Stimulated activated CD4-positive, alpha-beta T cell treated with anti-CD3 and anti-CD28 coated beads, TNF-alpha, amount 100 ng/mL, for 4 hours (primary cell): ENCODE measurements at places on chromosomes 2 and 18.

- no peak for DNase-seq
Measured at GRCh38 chr2:167966937-167967913, 280.2 kb downstream of the STK39 start.

DNA sequence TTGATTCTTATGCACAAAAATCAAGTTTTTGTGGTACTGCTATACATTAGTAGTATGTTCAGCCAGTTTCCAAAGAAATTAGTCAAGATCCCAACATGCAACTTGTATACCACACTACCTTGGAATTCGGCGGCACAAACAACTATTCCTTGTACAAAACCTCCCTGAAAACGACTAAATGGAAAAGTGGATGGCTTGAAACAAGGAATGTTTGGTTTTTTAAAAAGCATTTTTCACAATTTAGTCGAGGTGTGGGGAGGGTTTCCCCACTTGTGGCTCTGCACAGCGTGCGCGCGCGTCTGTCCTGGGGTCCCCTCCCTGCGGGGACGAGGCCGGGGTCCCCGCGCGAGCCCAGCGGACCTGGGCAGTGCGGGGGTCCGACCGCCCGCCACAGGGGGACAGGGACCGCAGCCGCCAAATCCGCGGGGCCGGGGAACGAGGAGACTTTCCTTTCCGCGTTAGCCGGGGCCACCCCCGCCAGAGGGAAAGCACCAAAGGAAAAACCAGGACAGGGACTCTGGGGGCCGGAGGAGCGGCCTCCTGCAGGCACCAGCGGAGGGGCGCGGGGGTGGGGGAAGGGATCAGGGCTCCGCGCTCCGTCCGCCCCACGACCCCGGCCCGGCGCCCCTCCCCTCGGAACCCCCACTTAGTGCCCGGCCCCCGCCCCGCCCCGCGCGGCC is 534 bp upstream of the SOCS6 start:
- DNase-seq, result no peak

DNA sequence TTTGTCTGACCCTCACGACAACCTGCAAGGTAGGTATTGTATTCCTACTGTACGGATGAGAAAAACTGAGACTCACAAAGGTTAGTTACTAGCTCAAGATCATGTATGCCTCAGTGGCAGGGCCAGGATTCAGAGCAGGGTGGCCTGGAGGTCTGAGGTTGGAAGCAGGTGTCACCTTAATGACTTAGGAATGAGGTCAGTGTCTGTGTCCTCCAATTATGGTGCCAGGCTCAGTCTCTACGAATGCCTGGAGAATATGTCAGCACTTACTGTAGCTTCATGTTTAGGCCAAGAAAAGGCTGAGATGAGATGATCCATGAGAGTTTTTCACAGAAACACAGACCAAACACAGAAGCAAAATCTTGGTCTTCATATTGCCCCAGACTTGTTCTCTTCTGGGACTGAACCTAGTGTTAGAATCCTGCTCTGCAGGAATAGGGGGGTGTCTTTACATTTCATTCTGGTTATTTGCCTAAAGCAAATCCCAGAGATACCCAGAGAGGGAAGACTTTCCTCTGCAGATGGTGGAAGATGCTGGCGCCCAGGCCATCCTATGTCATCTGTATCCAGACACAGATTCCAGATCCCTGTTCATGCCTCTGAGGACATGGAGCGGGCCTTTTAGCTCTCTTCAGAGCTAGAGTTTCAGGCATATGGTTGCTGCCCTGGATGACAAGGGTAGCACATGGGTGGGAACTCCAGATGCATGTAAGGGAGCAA is 16.3 kb upstream of the RAB10 start:
- no peak for DNase-seq

DNA sequence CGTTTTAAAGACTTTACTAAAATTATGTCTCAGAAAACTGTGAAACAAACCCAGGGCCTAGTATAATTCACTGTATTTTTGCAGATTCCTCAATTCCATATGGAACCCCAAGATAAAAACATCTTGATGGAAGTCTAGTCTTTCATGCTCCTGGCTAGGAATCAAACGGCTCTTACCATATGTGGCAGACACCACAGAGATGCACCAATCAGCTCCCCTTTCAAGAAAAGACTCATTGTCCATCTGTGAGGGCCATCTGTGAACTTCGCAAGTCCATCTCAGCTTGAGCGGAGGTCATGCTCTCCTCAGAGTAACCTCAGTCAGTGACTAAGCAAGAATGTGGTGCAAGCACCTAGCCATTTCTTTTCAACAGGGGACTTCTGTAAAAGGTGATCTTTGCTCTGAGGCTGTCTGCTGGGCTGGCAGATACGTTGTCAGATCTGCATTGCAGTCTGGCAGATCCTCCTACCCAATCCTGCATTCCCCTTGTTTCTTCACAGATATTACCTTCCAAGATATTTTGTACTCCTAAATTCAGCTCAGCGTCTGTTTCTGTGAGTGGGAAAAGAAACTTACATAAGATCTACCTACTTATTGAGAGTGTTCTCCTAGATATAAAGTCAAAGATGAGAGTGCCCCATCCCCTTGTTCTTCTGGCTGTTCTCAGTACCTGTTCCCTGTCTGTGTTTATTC is 419.3 kb downstream of the SPAG16 start:
- no peak for DNase-seq

- no peak for DNase-seq
Measured at GRCh38 chr2:12269041-12269972, 447.4 kb upstream of the TRIB2 start.

DNA sequence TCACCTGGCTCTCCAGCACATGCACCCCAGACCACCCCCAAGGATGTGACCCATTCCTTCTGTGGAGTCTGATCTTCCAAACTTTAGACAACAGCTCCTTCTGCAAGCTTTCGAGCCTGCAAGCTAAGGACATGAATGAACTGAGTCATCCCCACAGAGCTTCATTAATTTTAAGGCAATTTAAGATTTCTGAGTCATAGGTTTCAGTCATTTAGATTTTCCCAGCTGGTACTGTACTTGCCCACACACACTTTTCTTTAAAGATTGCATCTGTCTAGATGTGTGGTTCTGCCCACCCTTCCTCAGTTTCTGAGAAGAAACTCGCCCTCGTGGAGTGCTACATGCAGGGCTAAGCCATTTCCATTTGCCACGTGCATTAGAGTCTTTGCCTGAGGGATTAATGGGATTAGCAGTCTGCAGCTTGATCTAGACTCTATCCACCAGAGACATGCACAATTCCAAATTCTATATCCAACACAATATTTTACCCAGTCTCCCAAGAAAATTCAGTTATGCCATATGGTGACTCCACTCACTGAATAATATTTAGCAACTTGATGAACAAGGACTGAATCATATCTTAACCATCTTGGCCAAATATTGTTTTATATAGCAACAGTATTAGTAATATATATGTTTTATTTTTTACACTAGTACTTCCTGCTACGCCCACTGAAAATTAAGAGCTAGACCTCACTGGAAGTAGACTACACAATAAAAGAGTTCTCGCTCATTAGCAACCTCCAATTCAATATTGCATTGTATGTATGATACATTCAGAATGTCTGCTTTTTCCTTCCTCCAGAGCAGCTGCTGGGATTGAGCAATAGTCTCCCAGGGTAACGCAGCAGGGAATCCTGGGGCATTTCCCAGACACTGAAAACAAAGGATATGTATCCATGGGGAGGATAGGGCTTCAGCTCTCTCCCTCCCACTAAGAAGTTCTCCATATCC is 14.3 kb upstream of the TRIB2 start:
- DNase-seq, result no peak

DNA sequence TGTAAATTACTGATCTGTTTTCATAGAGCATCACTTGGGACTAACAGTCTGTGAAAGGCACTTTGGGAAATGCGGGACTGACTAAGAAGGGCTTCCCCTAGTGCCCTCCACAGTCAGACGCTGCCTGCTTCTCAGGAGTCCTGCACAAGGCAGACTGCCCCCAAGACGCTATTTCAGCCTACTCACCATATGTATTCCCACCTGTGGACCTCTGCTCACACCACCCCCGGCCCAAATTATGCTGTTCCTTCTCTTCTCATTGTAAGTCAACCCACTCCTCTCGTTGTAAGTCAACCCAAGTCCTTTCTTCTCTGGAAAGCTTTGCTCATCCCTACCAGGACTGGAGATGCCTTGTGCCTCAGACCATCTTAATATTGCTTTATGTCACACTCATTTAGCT is 175.3 kb downstream of the GFPT1 start:
- DNase-seq, result no peak

DNA sequence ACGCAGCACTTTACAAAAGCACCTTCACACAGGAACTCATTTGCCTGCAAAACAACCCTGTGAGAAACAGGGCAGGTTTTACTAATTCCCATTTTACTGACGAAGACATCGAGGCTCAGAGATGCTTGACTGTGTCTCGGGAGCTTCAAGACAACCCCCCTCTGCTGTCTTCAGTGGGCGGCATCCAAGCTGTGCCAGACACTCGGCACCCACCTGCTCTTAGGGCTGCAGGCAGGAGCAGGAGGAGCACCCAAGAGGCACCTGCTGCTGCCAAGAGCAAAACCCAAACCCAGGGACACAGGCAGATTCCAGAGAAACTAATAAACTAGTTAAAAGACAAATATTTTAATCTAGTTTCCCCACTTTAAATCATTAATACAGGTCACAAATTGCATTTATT is 67.9 kb downstream of the PPP4R1 start:
- DNase-seq, result no peak

GRCh38 chr2:1990151-1990589 is 245.9 kb upstream of the PXDN start:
- no peak for DNase-seq

DNA sequence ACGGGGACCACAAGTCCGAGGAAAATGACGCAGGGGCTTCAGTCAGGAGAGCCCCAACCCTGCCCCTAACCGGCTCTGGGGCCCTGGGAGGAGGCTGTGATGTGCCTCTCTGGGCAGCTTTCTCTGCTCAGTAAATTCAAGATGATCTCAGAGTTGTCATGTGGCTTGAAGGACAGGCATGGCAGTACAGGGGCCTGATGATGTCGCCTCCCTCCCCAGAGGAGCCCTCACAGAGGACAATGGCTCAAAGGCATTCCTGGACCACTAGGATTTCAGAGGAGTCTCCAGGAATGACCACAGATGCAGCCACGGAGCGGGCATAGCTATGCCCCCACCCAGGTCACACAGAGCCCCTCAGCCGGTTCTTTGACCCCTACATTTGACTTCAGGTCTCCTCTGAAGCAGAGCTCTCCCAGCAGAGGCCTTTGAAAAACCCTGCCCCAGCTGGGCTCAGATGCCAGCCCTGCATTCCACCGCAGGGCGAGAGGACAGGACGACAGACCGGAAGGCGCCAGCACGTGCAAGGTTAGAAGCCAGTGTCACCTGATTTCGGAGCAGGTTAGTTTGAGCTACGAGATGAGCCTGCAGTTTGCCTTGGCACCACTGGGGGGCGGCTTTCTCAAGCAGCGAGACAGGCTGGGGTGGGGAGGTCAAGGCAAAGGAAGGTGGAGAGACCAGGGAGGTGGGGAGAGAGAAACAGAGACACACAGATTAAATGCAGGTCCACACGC is 39.2 kb downstream of the BIN1 start:
- DNase-seq, result peak; percentile 42

- no peak for DNase-seq
Measured at GRCh38 chr2:172772633-172773032, 37.0 kb downstream of the RAPGEF4 start.

DNA sequence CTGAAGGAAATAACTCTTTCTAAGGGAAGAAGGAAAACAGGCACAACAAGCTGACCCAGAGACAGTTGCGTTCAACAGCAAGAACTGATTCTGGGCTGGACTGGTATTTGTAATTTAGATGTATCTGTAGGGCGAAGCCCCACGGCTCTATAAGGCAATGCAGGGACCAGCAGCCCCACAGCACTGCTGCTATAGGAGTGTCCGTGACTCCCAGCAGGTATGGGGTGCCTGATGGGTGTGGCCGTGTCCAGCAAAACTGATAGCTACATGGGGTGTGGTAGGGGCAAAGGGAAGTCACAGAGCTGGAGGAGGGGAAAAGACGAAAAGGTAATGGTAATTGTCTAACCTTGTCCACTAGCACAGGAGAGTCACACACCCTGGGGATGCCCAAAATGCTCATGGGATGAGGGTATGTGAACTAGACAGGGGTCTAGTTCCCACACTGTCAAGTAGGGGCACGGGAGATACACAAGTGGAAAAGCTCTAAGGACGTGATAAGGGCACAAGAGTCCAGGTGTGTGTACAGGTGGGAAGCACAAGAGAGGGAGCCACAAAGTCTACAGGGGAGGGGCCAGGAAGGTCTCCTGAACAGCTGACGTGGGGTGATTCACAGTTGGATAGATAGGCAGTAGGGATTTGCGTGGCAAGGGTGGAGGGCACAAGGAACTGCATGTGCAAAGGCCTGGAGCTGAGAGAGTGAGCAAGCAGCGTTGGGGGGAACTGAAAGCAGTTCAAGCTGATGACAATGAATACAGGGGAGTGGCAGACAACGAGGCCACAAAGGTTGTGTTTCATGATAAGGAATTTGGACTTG is 48.5 kb upstream of the ASPRV1 start:
- no peak for DNase-seq

DNA sequence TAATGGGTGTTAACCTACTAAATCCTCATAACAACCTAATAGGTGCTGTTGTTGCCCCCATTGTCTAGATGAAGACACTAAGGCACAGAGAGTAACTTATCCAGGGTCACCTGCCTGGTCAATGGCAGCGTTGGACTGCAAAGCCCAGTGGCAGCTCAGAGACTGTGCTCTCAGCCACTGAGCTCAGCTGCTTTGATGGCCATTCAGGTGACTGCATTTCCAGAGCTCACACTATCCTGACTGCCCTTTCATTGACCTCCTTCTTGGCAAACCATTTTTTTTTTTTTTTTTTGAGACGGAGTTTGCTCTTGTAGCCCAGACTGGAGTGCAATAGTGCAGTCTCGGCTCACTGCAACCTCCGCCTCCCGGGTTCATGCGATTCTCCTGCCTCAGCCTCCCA is 115.2 kb downstream of the MAPK4 start:
- DNase-seq, result no peak

DNA sequence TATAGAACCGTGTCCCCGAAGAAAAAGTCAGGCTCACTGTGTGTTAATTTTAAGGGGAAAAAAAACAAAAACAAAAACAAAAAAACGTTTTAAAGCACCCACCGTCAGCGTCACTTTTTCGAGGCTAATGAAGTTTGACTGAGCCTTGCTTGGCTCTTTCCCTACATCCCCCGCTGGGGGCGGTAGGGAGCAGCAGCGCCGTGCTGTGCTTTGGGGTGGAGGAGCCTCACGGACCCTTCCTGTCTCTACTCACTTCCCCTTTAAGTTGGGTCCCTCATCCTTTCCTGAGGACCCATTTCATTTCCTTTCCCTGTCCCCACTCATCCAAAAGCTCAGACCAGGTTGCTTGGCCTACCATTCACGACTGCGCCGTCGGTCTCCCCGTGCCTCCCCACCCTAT is 82.8 kb upstream of the RPL31 start:
- no peak for DNase-seq
